ENCODE measurements at places on chromosomes 5 and 9.

DNA sequence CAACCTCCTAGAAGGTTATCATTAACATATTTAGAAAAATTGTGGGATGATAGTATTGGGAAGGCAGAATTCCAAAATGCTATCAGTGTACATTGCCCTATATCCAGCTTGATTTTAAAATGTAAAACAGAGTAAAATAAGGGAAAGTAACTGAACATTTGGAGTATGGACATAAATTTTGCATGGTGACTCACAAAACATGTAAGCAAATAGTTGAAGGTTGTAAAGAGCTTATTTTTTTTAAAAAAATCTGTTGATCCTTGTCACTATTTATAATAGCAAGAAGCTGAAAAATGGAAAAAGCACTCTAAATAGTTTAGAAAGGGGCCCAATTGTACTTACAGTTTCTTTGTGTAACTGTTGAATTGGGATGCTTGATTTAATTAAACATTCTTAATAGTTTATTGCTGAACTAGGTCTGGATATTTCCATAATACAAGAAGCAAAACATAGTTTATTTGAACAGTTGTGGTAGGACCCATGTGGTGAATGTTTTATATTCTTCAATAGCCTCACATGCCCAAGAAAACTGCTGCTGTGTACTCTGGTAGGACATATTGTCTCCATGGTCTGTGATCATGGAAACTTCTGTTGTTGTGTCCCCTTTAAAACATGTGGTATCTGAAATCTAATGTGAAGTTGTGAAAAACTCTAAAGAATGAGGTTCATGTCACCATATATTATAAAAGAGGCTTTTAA, 82.4 kb downstream of the NNT start:
- DNase-seq = no peak

DNA sequence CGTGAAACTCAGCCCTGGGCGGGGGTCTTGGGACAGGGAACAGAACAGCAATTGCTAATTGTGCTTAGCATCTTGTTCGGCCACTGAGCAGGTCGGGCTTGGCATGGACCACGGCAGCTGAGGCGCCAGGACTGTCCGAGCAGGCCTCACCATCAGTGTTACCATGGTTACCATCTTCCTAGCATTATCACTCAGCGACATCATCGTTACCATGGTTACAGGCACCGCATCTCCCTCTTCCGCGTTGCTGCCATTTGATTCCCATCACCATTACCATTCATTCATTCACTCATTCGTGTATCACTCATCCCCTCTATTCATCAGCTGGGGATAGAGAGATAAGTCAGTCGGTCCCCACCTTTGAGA, 81.0 kb upstream of the ZBTB43 start:
- no peak for DNase-seq

DNA sequence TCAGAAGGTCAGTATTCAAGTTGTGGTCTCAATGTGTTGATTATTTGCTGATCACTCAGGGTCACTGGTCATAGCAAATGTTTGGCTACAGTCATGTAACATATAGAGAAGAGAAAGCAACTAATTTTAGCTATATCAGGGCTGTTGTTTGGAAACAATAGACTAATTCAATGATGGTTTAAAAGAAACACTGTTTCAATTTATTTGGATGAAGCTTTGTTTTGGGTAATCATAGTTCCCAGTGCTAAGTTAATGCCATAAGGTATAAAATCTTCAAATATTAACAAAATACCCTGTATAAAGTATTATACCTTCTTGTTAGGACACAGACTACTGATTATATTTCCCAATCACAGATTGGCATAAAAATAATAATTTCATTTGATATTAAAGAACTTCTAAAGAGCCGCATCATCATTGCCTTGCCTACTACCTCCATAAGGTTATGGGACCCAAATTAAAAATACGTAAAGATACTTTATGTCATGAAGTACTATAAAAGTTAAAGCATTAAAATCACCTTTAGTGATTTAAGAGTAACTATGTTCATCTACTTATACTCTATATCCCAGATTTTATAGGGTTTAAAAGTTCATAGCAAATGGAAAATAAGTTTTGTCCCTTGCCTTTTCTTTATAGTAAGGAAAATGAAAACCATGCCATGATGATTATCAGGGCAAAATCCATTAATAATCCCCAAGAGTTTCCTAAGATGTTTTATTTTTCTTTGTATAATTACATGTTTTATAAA, 6.0 kb downstream of the NR3C1 start:
- no peak for DNase-seq

- no peak for DNase-seq
Observed at GRCh38 chr5:34866989-34867471, 28.1 kb downstream of the TTC23L start.

DNA sequence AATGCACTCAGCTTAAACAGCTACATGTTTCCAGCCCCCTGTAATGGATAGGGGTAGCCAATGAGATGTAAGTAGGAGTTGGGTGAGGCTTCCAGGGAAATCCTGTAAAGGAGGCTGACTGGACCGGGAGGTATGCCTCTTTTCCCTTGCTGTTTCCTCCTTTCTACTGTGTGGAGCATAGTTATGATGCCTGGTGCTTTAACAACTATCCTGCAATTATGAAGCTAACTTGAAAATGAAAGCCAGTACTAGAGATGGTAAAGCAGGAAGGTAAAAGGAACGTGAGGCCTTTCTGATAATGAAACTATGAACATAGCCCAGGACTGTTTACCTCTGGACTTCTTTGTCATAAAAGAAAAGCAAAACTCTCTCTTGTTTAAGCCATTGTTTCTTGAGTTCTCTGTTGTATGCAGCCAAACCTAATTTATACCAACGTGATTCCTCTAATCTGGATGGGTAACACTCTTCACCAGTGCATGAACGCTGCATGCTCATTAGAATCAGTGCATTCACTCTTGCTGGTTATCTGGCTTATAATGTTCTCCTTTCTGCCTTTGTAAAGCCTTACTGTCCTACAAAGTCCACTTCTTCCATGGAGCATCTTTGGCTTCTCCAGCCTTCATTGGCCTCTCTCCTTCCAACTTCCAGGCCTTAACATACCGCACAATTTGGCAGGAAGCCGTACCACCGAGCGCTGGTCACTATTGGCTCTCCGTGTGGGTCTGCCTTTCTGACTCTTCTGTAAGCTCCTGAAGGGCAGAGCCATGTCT, 8.3 kb upstream of the ARHGEF28 start:
- DNase-seq = no peak
